CD4-positive, alpha-beta T cell treated with Interleukin-4 for 4 hours (primary cell): ENCODE measurements at places on chromosomes 11 and 22.

DNA sequence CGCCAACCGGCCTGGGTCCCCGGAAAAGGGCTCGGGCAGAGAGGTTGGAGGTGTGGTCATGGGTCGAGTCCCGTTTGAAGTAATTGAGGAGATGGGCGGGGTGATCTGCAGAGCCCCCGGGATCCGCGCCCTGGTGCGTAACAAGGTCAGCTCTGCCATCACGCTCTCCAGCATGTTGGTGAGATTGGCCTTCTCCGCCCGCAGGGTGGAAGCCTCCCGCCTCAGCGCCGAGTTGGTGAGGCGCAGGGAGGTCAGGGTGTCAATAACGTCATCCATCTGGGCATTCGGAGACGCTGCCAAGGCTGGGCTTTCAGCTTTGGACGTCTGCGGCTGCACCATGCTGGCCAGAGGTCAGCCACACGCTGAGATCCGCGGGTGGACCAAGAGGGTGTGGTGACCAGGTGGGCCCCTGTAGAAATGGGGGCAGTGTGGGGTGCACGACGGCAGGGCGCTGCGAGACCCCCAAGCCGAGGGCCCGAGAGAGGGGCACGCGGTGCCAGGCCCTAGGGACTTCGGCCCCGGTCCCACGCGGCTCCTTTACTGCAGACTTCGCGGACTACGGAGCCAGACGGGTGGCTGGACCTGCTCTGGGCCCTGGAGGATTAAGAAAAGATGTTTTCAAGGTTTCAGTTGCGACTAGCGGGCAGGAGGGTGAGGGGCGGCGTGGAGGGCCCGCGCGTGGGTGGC, 672 bp downstream of the RTL6 start:
- no peak for DNase-seq

DNA sequence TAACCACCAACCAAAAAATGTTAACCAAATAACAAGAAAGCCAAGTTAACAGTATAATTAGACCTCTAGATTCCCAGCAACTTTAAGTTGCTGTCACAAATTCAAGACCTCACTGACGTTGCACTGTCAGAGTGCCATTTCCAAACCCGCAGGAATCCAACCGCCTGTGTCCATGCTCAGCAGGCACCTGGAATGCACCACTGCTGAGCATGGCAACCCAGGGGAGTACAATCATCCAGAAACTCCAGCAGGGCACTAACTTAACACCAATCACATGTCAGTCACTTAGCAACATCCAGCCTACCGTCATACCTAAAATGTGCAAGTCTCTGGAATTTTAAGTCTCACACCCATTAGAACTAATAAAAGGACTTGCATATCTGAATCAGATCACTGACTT, 48.8 kb downstream of the SMCO4 start:
- DNase-seq: no peak

DNA sequence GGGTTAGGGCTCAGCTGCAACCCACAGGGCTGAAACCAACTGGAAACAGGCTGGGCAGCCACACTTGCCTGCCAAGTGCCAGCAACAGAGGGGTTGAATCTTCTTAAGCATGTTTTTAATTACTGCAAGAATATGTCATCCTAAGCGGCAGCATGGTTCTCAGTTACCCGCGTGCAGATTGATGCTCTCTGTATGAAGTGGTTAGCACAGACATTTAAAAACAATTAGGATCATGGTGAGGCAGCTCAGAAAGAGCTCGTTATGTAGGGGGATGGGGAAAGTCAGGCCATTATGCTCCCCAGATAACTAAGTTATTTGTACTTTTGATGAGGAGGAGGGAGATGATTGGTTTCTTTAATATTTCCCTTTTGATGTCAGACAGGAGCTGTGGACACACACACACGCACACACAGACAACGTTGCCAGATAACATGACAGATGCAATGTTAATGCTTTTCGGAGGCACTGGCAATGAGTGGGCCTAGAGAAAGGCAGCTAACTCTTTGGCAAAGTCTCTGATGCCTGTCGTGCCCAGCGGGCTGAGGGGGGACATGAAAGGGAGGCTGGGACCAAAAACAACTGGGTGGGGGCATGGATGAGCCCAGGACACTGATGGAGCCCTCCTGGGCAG, 389.7 kb downstream of the NXPE2 start:
- DNase-seq: no peak

GRCh38 chr11:132349811-132350733, 979.7 kb downstream of the NTM start:
- DNase-seq: no peak

GRCh38 chr11:66333896-66334604, 2.2 kb downstream of the RIN1 start:
- no peak for DNase-seq

DNA sequence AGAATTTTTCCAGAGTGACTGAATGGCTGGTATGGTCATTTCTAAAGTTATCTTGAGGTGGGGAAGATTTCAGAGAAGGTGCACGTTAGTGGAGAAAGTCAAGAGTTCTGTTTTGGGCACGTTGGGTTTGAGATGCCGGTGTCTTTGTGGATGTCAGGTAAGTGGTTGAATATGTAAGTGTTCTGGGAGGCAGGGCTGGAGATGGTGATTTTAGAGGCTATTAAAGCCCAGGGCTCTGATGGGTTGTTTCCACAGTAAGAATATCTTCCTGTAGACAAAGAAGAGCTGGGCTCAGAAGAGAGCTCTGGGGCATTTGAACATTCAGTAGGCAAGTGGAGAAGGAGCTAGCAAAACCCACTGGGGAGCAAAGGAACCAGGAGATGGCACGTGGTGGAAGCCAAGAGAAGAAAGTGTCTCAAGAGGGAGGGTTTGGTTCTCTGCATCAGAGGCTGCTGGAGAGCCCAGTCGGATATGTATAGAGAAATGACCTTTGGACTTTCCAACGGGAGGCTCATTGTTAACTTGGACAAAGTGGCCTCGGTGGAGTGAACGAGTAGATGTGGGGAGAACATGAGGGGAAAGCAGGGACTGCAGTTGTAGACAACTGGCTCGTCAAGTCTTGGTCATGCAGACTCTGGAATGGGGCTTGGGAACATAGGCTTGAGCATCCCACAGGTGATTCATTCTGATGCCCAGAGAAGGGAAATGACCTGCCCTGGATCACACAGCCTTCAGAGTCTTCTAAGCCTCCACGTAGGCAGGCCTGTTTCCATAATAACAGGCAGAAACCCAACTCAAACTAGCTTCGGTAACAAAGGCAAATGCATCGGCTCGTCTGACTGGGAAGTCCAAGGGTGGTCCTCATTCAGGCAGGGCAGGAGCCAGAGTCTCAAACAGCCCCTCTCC, 98.4 kb upstream of the PARVA start:
- DNase-seq: no peak

DNA sequence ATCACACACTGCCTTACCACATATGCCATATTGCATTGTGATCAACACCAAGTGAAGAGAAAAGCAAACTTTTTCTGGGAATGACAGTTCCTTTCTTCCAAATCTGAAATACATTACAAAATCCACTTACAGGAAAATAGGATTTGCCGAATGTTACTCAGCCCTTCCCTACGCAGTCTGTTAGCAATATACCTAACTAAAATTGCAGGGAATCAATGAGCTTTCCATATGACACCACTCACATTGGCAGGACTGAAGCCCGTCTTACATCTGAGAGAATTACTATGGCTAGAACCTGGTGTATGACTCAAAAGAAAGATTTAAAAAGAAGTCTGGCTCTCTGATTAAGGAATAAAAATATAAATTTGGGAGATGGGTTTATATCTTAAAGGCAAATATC, 136.0 kb downstream of the LRRC4C start:
- no peak for DNase-seq

- DNase-seq: no peak
These were observed 78.6 kb upstream of the CLPB start for GRCh38 chr11:72512956-72513355.

DNA sequence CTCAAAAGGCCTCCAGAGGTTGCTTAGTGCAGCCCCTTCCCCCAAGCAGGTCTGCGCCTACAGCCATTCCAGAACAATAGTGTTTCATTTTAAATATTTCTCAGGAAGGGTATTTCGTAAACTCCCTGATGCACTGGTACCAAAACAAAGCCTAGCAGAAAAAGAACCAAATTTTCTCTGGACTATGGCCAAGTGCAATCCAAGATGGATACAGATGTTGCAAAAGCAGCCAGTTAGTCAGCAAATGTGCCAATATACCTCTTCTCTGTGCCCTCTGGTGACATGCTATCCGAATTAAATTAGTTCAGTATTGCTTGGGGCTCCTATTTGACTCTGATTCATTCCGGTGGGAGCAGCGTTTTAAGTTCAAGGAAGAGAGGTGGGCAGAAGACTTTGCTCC, 247.8 kb downstream of the NTM start:
- DNase-seq: no peak

GRCh38 chr11:28690746-28691145, 582.6 kb downstream of the METTL15 start:
- no peak for DNase-seq

GRCh38 chr11:110793556-110793955, 81.3 kb upstream of the ARHGAP20 start:
- DNase-seq: no peak

DNA sequence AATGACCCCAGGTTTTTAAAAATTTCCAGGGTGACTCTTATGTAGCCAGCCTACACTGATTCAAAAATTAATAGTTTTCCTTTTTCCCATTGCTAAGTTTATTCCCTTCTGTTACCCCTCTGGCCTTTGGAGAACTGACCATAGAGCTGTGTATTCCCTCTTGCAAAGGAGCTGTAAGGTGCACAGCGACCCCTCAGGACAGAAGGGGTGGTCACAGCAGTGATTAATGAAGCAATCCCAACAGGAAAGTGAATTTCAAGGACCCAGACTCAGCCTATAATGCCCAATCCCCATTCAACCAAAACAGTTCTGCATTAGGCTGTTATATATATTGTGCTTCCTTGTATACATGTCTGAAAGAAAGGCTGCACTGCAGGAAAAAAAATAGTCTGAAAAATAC, 147.1 kb downstream of the WT1 start:
- DNase-seq: no peak

DNA sequence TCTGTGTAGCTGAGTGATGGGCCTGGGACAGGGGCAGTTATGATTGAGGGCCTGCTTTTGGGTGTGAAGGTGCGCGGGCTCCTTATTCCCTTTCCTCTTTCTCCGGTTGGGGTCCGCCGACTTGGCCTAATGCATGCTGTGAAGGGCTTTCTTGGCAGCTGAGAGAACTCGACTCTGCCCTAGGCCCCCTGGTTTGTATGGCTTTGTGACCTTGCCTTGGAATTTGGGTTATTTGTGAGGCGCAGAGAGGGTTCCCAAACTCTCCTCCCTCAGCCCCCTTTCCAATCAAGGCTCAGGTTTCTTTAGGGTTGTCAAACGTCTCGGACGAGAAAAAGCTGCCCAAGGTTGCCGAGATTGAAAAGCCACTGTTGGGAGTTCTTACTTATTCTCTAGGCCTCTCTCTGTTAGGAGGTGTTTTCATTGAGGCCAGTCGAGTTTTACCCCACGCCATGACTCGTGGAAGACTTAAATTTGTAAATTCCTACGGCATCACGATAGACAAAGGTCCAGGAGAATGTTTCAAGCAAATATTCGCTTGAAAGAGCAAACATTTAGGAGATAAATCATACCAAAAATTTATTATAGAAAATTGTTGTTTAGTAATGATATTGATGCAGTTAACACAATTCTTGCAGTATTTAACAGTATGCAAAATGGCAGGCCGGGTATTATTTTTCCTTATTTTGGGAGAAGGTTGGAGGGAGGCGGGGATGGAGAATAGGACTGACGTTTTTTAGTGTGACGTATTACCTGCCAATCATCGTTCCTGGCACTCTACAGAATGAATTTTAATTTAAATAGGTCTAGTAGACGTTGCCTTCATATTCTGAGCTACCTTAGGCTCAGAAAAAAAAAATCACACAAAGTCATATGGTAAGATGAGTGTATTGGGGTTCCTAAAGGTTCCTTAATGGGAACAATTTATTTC, 689 bp downstream of the PDHX start:
- no peak for DNase-seq

GRCh38 chr22:46695346-46696228, 42.5 kb downstream of the CERK start:
- DNase-seq: no peak

- no peak for DNase-seq
These were observed 52.3 kb downstream of the ST14 start for GRCh38 chr11:130211781-130212401.

DNA sequence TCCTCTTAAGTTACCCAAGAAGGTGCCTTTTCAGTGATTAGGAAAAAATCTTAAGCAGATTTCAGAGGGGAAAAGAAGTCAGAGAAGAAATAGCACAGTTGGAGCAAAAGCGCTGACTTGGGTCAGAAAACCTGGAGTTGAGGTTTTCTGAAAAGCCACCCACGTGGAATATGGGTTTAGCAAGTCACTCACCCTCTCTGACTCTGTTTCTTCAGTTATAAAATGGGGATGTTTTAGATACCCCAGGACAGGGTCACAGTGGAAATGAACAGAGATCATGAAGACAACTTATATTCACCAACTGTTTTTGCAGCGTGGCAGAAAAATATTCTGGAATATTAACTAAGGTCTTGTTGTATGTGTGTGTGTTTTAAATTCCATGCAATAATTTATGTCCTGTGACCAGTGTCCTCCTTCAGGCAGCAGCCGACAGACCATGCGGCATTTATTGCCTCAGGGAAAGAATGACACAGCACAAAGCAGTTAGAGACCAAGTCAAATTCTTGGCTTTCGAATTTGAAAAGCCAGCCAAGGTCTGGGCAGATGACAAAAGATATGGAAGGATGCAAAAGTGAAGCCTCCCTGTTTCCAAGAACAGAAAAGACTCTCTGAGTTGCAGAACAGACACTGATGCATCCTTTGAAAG, 119.9 kb downstream of the MIAT start:
- DNase-seq: no peak

GRCh38 chr22:42299586-42300258, 29.3 kb upstream of the TCF20 start:
- DNase-seq: peak; percentile 57

DNA sequence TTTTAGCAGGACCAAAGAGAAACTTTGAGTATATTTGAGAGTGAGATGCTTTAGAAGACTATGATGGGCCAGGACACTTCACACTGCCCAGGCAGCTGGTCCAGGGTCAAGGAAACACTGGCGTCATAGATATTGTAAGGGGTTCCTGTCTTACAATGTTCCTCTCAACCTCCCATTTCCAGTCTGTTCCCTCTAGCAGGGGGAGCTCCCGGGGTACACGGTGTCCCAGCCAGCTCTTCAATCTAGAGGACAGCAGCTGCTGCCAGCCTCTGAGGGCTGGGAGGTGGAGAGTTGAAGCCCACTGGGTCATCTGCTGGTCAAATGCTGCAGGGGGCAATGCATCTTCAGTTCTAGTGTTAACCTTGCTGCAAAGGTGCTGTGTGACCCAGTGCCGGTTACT, 40.7 kb upstream of the TIMP3 start:
- no peak for DNase-seq

DNA sequence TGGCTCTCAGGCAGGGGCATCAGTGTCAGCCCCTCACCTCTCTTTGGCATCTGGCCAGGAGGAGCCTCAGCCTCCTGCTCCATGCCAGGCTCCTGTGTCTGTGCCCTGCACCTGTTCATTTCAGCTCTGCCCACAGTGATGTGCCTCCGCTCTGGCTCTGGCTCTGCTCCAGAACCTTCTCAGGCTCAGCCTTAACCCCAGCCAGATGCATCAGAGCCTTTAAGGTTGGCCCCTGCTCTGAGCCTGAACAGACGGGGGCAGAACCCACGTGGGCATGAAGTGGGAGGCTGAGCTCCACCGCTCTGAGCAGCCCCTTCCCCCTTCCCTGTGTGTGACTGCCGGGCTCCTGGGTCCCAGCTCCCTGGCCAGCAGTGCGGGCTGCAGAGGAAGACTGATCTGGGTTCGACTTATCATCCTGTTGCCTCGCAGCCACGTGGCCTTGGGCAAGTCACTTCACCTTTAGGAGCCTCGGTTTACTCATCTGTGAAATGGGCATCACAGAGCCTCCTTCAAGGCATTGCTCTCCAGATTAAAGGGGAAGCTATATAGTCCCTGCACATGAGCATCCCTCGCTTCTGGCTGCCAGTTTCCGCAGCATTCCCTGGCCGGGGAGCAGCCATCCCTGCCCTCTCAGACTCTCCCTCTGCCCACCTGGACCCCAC, 44.7 kb upstream of the RTL6 start:
- no peak for DNase-seq
